Activated T-helper 1 cell treated with Interleukin-2 at 50 U/mL for 16 hours (primary cell): ENCODE measurements at places on chromosomes 5 and 9.

DNA sequence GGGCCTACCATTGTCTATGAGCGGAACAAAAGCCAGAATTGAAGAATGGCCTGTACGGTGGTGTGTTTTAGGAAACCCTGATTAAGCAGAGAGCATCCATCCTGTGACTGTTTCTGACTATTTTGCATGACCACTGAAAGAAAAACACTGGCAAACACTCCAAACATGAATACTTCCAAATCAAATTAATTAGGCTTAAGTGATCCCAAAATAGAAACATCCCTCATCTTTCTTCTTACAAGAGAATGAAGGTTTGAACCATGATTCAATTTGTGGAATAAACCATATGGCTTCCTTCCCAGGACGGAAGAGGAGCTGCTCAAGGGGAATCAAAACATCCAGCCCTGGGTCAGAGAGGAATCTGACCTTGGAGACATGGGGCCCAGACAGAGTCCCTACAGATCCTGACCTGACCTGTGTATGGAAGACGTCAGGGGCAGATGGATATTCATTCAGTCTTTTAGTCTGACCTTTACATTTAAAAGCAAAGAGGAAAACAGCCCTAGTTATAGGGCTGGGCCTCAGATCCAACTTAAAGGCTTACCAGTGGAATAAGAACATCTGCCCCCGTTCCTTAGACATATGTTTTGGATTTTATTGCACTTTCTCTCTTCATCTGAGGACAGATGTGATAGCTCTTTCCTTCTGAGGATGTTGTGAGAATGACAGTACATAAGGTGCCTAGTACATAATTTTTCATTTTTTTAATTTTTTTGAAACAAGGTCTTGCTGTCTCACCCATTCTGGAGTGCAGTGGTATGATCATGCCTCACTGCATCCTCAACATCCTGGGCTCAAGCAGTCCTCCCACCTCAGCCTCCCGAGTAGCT, 17.6 kb upstream of the RECK start:
- DNase-seq, result no peak

DNA sequence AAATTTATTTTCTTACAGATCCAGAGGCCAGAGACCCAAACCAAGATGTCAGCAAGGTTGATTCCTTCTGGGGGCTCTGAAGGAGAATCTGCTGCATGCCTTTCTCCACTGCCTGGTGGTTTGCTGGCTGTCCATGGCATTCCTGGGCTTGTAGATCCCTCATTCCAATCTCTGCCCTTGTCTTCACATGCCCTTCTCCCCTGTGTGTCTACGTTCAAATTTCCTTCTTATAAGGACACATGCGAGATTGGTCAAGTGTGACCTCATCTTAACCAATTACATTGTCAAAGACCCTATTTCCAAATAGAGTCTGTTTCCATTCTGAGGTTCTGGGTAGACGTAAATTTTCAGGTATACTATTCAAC, 84.5 kb upstream of the RAI14 start:
- no peak for DNase-seq

DNA sequence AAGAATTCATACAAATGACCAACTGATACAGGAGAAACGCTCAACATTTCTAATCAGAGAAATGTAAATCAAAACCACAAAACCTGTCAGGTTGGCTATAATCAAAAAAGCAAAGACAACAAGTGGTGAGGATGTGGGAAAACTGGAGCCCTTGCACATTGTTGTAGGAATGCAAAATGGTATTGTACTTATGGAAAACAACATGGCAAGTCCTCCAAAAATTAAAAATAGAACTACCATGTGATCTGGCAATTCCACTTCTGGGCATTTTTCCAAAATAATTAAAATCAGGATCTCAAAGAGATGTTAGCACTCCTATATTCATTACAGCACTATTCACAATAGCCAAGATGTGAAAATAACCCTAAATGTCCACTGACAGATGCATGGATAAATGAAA, 76.1 kb downstream of the FNIP1 start:
- no peak for DNase-seq

GRCh38 chr5:155665361-155665760, 651.8 kb downstream of the KIF4B start:
- DNase-seq, result no peak

DNA sequence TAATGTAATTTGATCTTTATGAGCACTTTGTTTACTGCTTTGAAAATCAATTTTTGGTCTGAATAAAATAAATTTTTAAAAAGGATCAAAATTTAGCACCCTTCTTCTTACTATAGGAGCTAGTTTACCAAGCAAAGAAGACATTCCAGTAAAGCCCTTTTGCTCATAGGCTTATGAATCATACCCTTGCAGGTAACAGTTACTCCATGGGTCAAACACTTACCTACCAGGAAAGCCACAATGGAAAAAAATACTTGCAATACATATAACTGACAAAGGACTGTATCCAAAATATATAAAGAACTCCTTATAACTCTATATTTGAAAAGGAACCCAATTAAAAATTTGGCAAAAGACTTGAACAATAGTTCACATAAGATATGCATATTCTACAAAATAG, 66.6 kb downstream of the SHOC1 start:
- DNase-seq, result no peak
